MCF 10A (cell line): ENCODE measurements at places on chromosomes 3 and 15. TPM values are rescaled to one million over a fixed set of nuclear protein-coding genes. Genes with fewer than 3 reads are reported as not detected.

FANCD2OS gene
- total RNA-seq = not detected in 2 replicates

LRRC34 gene
- total RNA-seq = not detected in 2 replicates

RAB43 gene
- 18.5 and 18.9 TPM in 2 replicates for total RNA-seq

DPPA4 gene
- total RNA-seq = not detected in 2 replicates

PLCH1 gene
- total RNA-seq = 0.10 and 0.12 TPM in 2 replicates
